ENCODE measurements at places on chromosomes 16 and 17.

- DNase-seq = no peak
These were observed 203.1 kb upstream of the SOX9 start for GRCh38 chr17:71917715-71918114.

DNA sequence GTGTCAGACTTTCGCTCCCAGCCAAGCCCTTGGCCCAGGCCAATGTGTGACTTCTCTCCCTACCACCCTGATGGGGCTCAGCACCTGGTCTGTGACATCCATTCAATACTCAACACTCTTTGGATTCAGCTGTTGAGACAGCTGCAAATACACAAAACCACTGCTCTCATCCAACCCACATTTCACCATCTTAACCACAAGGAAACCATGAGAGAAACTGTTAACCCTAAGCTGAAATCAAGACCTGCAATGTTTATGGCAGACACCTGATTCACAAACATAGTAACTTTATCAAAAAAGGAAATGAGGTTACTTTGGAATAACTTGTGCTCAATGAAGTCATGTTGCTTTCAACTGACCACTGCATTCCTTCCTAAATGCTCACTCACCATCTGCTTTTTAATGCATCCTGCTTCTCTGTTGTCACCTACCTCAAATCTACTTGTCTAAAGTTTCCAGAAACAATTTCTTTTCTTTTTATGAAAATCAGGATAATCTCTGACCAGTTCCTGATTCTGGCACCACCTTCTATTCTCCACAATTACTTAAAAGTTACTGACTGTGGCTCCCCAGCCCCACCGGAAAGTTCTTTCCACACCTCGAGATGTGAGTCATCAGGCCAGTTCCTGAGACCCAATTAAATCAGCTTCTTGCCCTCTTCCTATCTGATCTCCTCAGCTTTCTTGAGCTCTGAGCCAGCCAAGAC, 88.2 kb downstream of the NOG start:
- DNase-seq = no peak

GRCh38 chr17:28807925-28808634, 34.5 kb downstream of the FAM222B start:
- peak; percentile 46 for DNase-seq

DNA sequence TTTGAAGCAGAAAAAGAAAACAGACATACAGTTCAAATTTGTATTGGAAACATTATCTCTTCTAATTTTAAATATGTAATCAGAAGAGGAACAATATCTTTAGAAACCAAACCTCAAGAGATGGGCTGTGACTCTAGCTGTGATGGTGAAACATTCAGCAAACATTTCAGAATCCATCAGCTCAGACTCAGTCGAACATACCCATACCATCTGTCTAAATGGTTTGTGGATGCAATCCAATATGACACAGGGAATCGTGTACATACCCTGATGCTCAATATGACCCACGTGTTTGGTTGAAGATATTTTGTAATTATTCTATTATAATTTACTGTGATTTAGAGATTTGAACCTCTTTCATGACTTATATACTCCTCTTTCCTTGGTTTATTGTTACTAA, 665.2 kb upstream of the CDH8 start:
- DNase-seq = no peak

GRCh38 chr16:12225806-12226465, 249.4 kb downstream of the SNX29 start:
- no peak for DNase-seq

DNA sequence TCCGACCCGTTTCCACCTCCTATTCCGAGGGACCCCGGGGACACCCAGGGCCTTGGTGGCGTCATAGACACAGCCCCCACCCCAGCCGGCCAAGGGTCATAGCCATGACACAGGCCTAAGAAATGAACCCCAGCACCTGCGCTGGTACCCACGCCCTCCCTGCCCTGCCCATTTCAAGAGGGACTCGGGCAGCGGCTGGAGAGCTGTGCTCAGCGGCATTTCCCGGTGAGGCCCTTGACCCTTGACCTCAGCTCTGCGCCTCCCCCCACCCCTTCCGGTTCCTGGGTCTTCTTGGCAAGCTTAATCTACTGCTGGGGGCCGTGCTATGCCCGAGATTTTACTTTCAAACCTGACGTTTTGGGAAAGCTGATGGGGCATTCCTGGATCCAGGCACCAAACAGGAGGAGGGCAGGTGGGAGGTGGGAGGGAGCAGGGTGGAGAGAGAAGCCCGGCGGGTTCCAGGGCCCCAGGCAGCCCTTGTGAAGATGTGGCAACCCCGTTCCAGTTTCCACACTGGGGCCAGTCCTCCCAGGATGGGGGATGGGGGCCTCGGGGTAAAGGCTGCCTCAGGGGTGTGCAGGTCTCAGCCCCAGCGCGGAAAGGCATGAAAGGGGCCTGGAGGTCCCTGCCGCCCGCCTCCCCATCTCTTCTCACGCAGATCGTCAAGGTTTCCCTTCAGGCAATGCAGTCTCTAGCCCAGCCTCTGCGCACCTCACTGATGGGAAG, at the start of gene SLC22A31:
SLC22A31 (minus strand) TSS at position 414 of the 726 bp plus-strand sequence; CDS start at position 378, 36 bp downstream.
- DNase-seq = no peak

DNA sequence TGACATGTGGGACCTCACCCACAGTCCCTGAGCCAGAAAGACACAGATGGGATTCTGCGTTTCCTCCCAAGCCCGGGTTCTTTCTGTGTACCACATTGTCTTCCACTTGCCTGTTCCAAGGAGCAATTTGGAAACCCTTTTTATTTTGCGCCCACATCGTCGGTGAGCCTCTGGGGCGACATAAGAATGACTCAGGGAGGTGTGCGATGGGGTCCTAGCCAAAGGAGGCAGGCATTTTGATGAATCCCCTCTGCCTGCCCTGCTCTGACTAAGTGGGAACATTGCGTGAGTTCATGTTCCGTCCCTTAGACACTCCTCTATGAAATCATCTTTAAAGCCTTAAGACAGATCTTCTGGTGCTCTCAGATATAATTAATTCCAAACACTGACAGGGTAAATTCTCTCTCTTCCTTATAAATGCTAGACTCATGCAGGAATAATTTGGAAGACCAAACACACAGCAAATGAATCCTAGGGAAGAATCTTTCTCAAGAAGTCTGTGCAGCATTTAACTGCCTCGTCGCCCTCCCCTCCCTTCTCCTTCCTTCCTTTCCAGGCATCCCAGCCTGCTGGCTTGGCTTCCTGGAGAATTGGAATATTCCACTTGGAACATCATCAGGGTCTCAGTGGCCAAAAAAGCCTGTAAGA, 52.7 kb upstream of the FOXF1 start:
- DNase-seq = no peak

GRCh38 chr17:6104956-6105648, 34.9 kb downstream of the WSCD1 start:
- DNase-seq = no peak
